ENCODE measurements at places on chromosomes 7 and 10. TPM values are rescaled to one million over a fixed set of nuclear protein-coding genes. Genes with fewer than 3 reads are reported as not detected.

- no peaks in the 10 kb centered on the region for H3K36me3 ChIP-seq
- no peaks in the 10 kb centered on the region for H3K4me1 ChIP-seq
- no peak for DNase-seq
- no peak overlapping the region for H3K4me3 ChIP-seq
- H3K27ac ChIP-seq: no peak overlapping the region
Measured at GRCh38 chr10:27388761-27389399, 115.2 kb upstream of the RAB18 start.

DNA sequence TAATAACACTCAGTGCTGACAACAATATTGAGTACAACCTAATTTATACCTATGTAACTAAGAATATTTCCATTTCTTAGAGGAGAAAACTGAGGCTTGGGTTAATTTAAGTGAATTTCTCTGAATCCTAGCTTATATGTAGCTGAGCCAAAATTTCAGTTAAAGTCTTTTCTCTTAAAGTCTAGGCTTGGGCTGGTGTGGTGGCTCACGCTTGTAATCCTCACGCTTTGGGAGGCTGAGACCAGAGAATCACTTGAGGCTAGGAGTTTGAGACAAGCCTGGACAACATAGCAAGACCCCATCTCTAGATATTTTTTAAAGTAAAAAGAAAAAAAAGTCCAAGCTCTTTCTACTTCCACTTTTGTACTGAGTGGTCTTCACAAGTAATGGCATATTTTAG is 92.1 kb downstream of the CUL1 start:
- no peaks in the 10 kb centered on the region for H3K27me3 ChIP-seq
- peaks cover 4% of the 10 kb centered on the region for H3K4me1 ChIP-seq
- H3K27ac ChIP-seq: no peak overlapping the region
- H3K36me3 ChIP-seq: peaks cover 78% of the 10 kb centered on the region
- H3K4me3 ChIP-seq: no peak overlapping the region

GRCh38 chr7:45988405-45989057 is 67.5 kb upstream of the IGFBP3 start:
- no peak overlapping the region for H3K4me3 ChIP-seq
- DNase-seq: no peak
- no peaks in the 10 kb centered on the region for H3K36me3 ChIP-seq
- H3K4me1 ChIP-seq: no peaks in the 10 kb centered on the region
- H3K27me3 ChIP-seq: no peaks in the 10 kb centered on the region
- no peak overlapping the region for H3K27ac ChIP-seq

The SPDYE2 gene
- total RNA-seq: 0.31 TPM

Measured in activated CD8-positive, alpha-beta T cell treated with anti-CD3 and anti-CD28 coated beads, Interleukin-2, amount 10 ng/mL, durations not matched to agents 7 days and 5 days (primary cell).